Umbilical cord (tissue), 2 donors: ENCODE measurements at places on chromosomes 13 and 19. TPM values are rescaled to one million over a fixed set of nuclear protein-coding genes. Genes with fewer than 3 reads are reported as not detected.

AKAP11 gene
- 53.0 TPM for total RNA-seq

DNA sequence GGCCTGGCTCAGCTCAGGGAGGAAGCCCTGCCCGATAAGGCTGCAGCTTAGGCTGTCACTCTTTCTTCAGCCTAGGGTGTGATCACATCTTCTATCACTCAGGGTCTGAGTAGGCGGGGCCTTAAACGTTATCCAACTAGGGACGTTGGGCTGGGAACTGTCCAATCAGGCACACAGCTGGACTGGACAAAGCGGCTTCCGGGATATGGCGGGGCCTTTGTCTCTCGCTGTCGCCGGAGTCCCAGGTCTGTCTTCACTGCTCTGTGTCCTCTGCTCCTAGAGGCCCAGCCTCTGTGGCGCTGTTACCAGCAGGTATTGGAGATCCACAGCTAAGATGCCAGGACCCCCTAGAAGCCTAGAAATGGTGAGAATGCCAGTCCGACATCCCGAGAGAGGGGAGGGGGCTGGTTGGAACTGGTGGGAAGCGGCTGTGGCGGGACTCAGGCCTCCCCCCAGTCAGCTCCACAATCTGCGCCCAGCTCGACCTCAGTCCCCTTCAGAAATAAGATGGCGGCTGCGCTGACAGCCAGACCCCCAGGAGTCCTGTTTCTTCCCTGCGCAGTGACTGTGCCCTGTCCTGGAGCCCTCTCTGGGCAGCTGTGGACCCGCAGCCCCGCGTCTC lies at the start of gene ZNF254:
Gene ZNF254 (plus strand): TSS at position 214 of the 622 bp plus-strand sequence. CDS start 121 bp downstream, at position 335.
- peak; percentile 98 for DNase-seq

DNA sequence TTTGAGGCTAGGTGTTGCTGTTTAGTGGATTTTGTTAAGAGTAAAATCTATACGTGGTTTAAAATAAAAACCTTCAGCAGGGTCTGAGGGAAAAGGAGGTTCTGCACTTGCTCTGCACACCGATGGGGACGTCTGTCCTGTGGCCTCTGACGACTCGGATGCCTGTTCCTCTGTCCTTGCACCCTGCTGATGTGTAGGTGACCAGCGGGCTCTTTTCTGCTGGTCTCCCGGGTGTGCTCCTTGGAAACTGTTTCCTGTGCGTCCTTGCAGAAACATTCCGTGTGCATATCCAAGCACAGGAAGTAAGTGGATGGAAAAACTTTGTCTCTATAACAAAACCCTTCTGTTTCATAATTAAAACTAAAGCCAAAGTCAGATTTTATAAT lies 3.8 kb downstream of the ATP4B start:
- DNase-seq: no peak

DNA sequence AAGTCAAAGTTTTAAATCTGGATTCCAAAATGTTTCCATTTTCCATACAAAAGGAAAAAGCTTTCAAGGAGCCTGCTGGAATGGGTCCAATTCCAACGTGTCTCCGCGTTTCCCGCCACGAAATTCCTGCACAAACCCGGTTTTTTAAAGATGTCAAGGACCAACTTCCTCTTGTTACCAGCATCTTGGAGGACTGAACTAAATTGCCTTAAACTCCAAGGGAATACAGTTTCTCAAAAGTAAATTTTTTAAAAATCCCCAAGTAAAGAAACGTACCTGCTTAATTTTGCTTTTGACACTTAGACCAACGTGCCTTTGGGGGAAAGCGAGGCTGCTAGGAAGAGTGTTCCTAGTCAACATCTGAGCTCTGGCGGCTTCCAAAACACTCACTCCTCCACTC lies 12.3 kb upstream of the SOX1 start:
- no peak for DNase-seq

PLVAP gene
- total RNA-seq: 6.5 TPM

- no peak for DNase-seq
These were observed 8.9 kb downstream of the HAS1 start for GRCh38 chr19:51714848-51715247.

SOHLH2 gene
- total RNA-seq: 0.72 TPM

DNA sequence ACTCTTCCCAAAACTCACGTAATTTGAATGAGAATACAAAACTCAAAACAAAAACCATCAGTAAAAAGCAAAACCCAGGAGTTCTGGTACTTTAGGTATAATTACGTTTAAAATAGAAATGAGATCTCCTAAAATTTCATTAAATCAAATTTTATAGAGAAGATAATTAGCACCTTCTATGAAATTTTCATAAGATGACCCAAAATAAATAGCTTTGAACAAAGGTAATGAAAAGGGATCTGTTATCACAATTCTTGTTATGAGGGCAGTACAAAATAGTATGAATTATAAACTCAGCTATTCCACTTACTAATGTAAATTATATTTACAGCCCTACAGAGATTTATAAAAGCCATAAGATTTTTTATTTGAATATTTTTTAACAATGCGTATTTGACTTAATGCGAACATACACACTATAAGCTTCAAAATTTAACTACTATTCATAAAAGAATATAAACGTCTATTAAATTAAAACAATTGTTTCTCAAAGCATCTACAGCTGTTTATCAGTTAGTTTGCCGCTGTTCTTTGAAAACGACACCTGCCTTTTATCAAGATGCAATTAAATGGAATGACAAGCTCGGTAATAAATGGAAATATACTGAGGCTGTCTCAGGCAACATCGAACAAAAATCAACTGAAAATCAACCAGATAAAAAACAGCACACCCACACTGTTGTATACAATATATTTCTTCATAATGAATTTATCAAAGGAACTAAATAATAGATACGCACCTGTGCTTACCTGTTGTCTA lies 63.8 kb downstream of the KCNRG start:
- DNase-seq: no peak

PINLYP gene
- 17.3 TPM for total RNA-seq

DNA sequence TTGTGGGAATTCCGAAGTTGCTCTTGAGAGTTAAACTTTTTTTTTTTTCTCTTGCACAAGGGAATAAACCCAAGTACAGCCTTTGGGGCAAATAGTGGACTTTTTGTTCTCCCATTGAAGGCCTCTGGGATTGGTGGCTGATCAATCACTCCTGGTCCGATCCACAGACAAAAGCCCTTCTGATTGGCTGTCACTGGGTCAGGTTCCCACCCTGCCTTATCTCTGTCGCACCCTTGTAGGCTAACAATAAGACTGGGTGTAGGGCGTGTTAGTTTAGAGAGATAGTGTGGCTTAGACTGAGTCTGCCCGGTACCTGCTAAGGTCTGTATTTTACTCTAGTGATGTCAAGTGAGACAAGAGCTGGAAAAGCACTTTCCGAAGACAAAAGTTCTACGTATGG lies 380.8 kb downstream of the NDFIP2 start:
- no peak for DNase-seq

APLP1 gene
- total RNA-seq: 8.4 TPM

GRCh38 chr19:50551034-50551714 lies 17.1 kb downstream of the LRRC4B start:
- no peak for DNase-seq

ENOX1 gene
- total RNA-seq: 19.3 TPM

DNA sequence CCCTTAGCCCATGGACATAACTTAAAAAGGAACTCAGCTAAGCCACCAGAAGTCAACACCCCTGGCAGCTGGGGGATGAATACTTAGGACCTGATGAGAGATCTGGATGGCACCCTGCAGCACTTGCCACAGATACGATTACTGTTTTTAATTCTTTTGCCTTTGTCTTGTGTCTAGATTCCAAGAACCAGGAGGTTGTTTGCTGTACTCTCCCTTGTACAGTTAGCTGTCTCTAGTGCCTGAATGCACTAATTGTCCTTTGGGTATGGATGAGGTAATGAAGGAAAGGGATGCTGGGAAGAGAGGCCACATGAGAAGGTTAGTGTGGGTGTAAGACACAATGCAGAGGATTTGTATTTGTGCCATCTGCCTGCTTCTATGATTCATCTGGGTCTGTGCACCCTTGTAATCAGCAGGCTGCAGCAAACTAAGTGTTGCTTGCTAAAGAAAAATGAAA lies 385.8 kb downstream of the KCNRG start:
- DNase-seq: peak; percentile 67

BICRA gene
- total RNA-seq: 8.4 TPM

- DNase-seq: no peak
These were observed 47.5 kb upstream of the LSM14A start for GRCh38 chr19:34124828-34125227.

ZAR1L gene
- not detected for total RNA-seq

DNA sequence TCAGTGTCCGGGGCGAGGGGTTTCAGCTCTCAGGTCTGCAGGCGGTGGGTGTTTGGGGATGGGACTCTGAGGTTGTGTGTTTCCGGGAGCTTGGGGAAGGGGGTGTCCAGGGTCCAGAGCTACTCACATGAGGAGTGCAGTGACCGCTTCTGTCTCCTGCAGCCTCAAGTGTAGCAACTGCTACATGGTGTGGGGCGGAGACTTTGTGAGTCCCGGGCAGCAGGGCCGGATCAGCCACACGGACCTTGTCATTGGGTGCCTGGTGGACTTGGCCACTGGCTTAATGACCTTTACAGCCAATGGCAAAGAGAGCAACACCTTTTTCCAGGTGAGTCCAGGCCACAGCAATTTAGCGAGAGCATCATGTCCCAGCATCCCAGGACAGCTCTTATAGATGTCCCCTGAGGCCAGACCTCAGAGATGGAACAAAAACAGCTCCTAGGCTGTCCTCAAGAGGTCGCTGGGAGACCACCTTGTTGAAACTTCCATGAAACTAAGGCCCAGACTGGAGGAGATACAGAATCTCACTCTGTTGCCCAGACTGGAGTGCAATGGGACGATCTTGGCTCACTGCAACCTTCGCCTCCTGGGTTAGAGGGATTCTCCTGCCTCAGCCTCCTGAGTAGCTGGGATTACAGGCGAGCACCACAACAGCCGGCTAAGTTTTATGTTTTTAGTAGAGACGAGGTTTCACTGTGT lies 44.9 kb downstream of the RYR1 start:
- DNase-seq: peak; percentile 4

SIGLECL1 gene
- not detected for total RNA-seq

- no peak for DNase-seq
These were observed 3.7 kb upstream of the MKNK2 start for GRCh38 chr19:2054763-2055162.

- no peak for DNase-seq
These were observed 78.0 kb downstream of the LATS2 start for GRCh38 chr13:20983386-20983785.

DNA sequence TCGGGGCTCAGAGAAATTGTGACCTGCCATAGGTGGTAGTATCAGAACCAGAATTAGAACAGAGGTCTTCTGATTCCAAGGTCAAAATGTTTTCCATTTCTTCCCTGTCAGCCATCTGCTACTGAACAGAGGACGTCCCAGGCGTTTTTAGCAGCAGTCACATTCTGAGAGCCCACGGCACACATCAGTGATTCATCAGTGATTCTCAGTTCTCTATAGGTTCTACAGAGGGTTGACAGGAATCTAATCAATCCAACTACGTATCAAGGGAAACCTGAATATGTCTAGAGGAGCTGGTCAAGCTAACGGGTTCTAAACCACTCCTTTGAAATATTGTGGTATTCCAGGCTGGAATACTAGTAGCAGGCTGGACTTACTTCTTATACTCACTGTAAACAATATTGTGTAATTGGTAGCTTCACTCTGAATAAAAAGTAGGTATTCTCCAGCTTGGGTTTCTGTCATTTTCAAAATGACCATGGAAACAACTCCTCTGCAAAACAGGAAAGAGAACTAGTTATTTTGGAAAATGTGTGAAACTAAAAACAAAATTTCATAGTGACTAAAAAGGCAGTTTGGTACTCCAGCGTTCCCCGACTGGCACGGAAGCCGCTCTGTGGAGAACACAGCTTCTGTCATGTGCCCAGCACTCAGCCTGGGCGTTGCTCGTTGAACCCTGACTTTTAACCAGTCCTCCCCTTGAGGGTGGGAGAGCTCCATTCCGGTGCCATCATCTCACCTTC lies 43.2 kb downstream of the FLT3 start:
- DNase-seq: no peak

DNA sequence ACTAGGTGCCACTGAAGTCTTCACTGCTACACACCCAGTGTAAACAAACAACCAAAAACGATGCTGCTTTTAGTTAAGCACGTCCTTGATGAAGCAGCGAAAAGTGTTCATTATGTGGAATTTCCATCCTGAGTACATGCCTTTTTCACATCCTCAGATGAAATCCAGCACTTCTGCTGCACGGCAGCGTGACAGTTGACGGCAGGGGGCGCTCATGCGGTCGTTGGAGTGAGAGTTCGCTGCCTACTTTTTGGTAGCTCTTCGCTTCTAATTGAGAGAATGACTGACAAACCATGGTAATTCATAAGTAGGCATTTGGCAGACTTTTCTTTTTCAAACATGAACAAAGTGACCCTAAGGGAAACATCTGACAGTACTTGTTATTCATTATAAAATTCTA lies 1124.9 kb downstream of the EFNB2 start:
- DNase-seq: no peak

DNA sequence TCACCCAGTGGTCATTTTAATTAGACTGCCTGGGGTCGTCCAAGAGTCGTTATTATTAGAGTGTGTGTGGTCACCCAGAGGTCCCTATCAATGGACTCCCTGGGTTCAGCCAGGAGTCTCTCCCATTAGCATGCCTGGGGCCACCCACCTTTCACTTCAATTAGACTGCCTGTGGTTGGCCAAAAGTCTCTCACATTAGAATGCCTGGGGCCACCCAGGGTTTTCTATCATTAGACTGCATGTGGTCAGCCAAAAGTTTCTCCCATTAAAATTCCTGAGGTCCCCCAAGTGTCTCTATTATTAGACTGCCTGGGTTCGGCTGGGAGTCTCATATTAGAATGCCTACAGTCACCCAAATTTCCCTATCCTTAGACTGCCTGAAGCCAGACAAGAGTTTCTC lies 1472.6 kb downstream of the UQCRFS1 start:
- DNase-seq: no peak

DNA sequence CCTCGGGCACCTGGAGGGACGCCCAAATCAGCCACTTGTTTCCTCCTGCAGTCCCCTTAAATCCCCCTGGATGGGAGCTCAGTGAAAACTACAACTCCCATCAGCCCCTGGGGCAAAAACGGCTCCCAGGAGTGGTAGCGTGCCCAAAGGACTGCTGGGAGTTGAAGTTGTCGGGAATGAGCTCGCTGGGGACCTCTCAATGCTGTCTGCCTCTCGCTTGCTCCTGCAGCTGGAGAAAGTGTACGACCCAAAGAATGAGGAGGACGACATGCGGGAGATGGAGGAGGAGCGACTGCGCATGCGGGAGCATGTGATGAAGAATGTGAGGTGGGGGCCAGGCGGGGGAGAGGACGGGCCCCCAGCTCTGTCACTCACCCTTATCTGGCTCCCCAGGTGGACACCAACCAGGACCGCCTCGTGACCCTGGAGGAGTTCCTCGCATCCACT lies 14.7 kb upstream of the DHDH start:
- no peak for DNase-seq

- DNase-seq: peak; percentile 79
These were observed 209.1 kb upstream of the STARD13 start for GRCh38 chr13:33494596-33495204.

- DNase-seq: no peak
These were observed 12.1 kb upstream of the KLK14 start for GRCh38 chr19:51094696-51095279.

RGS9BP gene
- 0.96 TPM for total RNA-seq
